Hair follicular keratinocyte (primary cell): ENCODE measurements at places on chromosomes 6 and 20. TPM values are rescaled to one million over a fixed set of nuclear protein-coding genes. Genes with fewer than 3 reads are reported as not detected.

LAMA4 gene
- 1.8 TPM in 1 of 2 replicates, not detected in the other for total RNA-seq

RAET1G gene
- total RNA-seq = 7.6 and 20.4 TPM in 2 replicates

MGME1 gene
- 7.2 and 12.9 TPM in 2 replicates for total RNA-seq

ZNFX1 gene
- total RNA-seq = 10.9 and 12.2 TPM in 2 replicates

PLCB1 gene
- total RNA-seq = 0.23 and 0.57 TPM in 2 replicates

JAG1 gene
- total RNA-seq = 156 and 361 TPM in 2 replicates

PGC gene
- total RNA-seq = not detected in 2 replicates

SLCO4A1 gene
- 0.38 and 0.55 TPM in 2 replicates for total RNA-seq

LPA gene
- not detected in 2 replicates for total RNA-seq

ACTL10 gene
- 2.5 and 3.4 TPM in 2 replicates for total RNA-seq

NQO2 gene
- 6.6 and 7.2 TPM in 2 replicates for total RNA-seq

HNF4A gene
- not detected in 2 replicates for total RNA-seq

NHLRC1 gene
- 2.0 and 3.0 TPM in 2 replicates for total RNA-seq

STMND1 gene
- not detected in 2 replicates for total RNA-seq

PCK1 gene
- total RNA-seq = not detected in 2 replicates

TNF gene
- 3.3 and 4.5 TPM in 2 replicates for total RNA-seq

CEP85L gene
- 2.3 and 6.1 TPM in 2 replicates for total RNA-seq

IL17F gene
- not detected in 2 replicates for total RNA-seq

CD109 gene
- 23.0 and 36.8 TPM in 2 replicates for total RNA-seq

TBXT gene
- total RNA-seq = not detected in 2 replicates

BHLHE23 gene
- not detected in 2 replicates for total RNA-seq

ADGB gene
- total RNA-seq = not detected in 2 replicates
